ENCODE measurements at places on chromosomes 12 and 14.

DNA sequence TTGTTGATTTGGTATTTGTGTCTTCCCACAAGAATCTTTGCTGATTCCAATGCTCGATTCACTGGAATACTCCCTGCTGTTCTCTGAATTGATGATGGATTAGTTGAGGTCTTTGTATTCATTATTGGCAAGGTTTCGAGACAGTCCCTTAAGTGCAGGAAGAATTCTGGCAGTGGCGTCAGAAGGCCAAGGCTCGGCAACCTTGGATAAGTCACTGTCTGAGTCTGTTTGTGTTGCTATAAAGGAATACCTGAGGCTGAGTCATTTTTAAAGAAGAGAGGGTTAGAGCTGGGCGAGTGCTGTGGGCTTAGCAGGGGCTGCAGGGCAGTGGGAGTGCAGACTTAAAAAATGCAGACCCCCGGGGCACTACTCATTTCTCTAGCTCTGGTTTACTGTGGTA lies 56.9 kb downstream of the CHST11 start:
- DNase-seq: no peak

GRCh38 chr12:59087077-59087673 lies 166.9 kb upstream of the LRIG3 start:
- no peak for DNase-seq

DNA sequence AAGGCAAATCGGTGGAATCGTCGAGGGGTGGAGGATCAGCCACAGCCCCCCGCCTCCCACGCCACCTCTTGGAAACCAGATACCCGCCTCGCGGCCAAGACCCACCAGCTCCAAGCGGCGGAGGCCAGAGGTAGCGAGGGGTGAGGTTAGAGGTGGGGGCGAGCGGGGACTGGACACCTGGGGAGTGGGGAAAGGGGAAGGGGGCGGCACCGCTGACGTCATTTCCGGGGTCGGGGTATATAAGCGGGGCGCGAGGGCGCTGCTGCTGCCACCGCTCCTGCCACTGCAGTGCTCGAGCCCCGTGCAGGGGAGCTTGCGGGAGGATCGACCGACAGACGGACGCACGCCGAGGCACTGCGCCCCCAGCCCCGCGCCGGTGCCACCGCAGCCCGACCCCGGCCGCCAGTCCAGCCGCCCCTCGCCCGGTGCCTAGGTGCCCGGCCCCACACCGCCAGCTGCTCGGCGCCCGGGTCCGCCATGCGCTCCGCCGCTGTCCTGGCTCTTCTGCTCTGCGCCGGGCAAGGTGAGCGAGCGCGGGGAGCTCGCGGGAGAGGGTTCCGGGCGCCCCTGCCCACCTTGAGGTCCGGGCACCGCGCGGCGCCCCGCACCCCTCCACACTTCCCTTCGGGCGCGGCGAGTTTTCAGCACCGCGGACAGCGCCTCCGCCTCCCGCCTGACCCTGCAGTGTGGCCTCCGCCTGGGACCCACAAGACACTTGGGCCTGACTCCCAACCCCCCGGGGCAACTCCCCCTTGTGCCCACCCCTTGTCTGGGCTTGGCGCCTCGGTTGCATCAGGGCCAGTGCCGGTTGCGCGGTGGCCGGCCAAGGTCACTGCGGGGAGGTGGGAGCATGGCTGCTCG lies at the start of gene CHGA:
Gene CHGA, plus strand, starts transcription at position 268 of the 861 bp plus-strand sequence. Its CDS starts 210 bp downstream, at position 478.
- no peak for DNase-seq

DNA sequence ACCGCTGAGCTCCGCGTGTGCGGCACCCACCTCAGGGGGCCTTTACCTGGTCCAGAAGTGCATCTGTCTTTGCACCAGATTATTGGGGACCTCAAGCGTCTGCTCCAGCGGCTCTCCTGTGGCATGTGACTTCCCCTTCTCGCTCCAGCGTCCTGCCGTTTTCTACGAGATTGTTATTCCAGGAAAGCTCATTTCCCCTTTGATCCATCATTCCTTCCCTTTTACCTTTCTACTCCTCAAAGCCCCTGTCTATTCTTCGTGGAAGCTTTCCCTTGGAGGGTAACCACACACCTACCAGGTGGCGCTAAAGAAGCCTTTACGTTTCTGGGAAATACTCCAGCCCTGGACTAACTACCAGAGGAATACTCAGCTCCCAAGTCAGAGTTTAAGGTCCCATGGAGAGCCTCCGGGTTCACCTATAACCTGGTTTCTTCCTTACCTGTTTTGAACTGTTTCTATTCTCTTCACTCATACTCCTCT lies 1.5 kb downstream of the FKBP4 start:
- no peak for DNase-seq

GRCh38 chr14:51282517-51282916 lies 42.5 kb downstream of the TMX1 start:
- no peak for DNase-seq

DNA sequence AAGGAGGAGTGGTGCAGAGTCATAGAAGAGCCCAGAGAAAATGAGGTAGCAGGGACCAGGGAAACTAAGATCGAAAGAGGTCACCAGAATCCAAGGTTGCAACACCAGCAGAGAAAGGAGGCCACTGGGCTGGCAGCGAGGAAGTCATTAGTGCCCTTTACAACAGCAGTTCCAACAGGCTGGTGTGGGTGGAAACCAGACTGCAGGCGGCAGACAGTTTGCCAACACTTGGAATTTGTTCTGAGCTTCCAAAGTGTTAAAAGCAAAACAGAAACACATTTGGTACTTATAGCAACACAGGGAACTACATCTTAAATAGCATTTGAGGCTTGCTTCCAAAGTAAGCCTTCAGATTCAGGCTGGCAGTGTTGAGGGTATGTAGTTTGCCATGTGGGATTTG lies 95.2 kb upstream of the PWP1 start:
- no peak for DNase-seq

DNA sequence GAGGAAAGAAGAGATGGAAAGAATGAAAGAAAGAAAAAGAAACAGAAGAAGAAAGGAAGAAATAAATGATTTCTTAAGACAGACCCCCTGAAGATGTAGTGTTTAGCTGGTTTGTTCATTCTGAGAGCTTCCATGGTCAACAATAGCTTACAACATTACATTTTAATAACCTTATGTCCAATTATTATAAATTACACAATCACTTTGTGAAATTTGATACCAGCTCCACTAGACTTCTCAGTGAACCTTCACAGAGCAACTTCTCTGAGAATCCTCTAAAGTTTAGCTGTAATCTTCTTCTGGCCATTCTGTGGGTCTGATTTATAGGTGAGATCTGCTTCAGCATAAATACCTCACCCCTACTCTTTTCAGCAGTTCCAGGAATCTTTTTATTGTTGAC lies 27.9 kb downstream of the SIX1 start:
- no peak for DNase-seq

- no peak for DNase-seq
These were observed 81.2 kb downstream of the RIMBP2 start for GRCh38 chr12:130634866-130635265.

DNA sequence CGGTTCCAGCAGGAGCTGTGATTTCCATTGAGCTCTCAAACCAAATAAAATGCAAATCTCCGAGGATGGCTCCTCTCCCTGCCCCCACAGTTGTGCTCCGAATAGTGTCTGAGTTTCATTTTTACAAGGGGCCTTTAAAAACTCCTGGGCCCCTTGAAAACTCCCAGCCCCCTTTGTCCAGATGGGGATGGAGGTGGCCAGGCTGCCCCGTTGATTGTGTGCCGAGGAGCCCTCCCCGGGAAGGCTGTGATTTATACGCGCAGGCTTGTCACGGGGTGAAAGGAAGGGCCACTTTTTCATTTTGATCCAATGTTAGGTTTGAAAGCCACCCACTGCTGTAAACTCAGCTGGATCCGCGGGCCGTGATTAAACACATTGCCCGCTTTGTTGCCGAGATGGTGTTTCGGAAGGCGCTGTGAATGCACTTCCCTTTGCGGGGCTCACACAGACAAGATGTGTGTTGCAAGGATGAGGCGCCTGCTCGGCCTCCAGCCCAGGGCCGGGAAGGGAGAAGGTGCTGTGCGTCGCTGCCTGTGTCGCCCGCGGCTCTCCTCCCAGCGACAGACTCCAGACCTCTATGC lies 98.8 kb downstream of the TMEM132C start:
- DNase-seq: peak; percentile 34

DNA sequence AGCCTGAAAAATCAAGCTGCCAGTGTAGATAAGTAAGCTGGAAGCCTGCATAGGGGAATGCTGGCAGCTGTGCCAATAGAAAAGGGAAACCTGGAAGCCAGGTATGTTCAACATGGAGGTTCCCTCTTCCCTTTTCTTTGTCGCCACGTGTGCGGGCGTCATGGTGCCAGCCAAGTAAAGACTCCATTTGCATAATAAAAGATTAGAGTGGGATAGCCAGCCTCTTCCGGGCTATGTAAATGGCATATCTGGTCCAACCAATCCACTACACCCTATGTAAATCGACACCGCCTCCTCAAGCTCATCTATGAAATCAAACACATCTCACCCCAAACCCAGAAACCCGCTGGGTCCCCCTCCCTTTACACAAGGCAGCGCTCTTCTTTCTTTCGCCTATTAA lies 5.6 kb upstream of the ADGRD1 start:
- no peak for DNase-seq

- no peak for DNase-seq
These were observed 78.3 kb downstream of the DDX51 start for GRCh38 chr12:132065609-132066344.

DNA sequence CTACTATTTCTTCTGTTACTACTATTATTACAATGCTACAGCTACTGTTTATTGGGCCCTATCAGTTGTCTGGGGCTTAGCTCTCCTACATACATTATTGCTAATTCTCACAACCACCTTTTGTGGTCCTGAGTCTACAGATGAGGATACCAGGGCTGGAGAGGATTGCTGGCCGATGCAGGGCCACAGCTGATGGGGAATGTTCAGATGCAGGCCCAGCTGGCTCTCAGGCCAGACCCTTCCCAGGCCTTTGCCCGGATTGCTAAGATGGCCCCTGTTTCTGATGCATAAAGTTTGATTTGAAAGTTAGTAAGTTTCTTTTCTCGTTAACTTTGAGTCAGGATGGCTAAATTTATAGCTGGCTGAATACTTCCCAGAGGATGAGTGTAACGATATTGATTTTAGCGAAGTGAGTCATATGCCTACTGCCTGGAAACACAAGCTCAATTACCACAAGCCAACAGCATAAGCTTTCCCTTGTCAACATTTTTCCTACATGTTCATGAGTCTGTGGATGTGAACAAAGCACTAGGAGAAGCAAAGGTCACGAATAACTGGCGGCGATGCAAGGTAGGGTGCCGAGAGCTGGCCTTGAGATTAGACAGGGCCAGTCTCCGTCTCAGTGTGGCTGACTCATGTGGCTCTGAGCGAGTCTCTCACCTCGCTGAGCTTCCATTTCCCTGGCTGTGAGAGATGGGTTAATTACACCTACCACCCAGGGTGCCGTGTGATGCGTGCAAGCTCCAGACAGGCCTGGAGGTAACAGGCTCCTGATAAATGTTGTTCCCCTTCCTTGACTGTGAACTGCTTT lies 111.0 kb downstream of the BEGAIN start:
- DNase-seq: no peak

DNA sequence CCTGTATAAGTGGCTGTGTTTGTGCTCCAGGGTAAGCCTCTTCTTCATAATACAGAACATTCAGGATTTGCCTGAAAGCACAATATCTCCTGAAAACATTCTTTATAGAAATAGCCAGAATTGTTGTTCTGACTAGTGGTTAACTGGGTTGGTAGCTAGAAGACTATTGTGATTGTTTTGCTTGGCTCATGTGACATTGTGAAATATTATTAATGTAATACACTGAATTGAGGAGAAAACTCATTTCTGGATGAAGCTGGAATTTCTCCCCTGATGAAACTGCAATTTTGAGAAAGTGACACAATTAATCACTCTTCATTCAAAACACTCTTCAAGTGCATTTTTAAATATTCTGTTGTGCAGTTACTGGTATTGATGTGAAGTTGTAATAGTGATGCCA lies 172.3 kb upstream of the PTPRQ start:
- DNase-seq: no peak

GRCh38 chr12:119385659-119386058 lies 51.1 kb downstream of the CCDC60 start:
- no peak for DNase-seq

DNA sequence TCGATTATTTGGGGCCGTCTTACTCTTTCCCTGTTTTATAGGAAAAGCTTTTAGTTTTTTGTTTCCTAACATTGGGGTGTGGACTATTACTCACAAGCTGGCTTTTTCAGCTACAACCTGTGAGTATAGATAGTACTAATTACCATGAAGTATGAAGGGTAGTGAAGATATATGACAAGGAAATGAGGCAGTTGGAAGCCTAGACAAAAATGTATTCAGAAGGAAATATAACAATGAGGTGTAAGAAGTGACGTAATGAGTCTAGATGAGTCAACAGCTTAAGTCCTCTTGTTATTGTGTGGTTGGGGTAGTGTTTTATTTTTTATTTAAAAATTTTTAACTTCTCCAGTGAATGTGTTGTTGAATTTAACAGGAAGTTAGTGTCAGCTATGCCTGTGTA lies 804.5 kb downstream of the NRXN3 start:
- DNase-seq: no peak

- DNase-seq: no peak
These were observed 21.4 kb downstream of the ZNF268 start for GRCh38 chr12:133202493-133203343.

GRCh38 chr12:104274811-104275210 lies 28.7 kb upstream of the EID3 start:
- DNase-seq: no peak

- DNase-seq: no peak
These were observed 72.0 kb downstream of the ALX1 start for GRCh38 chr12:85352016-85352415.

GRCh38 chr12:123942238-123942653 lies 30.4 kb downstream of the CCDC92 start:
- no peak for DNase-seq

DNA sequence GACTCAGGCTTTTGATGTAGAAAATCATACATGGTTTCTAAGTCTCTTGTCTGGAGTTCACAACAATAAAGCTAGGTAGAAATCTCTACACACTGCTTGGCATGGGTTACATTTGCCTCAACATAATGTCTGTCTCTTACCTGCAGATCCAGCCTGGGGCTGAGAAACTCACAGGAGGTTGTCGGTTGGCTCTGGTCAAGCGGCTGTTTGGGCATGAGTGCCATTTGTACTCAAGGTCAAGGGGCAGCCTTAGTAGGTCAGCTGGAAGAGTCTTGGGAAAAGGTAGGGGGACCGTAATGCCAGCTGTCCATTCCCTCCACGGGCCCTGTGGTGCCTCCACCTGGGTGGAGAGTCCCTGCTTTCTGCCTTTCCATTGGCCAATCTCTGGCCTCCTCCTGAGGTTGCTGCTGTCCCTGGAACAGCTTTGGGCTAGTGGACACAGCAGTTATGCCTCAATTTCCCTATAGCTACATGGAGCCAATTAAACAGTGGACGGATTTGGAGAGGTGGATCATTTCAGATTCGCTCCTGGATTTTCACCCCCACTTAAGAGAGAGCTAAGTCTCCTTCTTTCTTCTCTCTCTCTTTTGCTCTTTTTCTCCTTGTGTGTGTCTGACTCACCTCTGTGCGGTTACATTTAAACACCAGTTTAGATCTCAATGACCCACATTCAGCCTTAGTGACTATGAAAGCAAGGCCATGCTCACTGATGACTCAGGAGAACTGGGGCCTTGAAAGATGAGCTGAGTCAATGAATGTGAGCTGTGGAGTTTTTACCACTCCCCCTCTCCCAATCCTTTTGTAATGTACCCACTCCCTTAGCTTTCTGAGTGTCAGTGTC lies 132.8 kb upstream of the HIF1A start:
- DNase-seq: no peak

All from substantia nigra (tissue), 51 donors.